Esophagus squamous epithelium (tissue), 5 donors: ENCODE measurements at places on chromosomes 16 and 17.

DNA sequence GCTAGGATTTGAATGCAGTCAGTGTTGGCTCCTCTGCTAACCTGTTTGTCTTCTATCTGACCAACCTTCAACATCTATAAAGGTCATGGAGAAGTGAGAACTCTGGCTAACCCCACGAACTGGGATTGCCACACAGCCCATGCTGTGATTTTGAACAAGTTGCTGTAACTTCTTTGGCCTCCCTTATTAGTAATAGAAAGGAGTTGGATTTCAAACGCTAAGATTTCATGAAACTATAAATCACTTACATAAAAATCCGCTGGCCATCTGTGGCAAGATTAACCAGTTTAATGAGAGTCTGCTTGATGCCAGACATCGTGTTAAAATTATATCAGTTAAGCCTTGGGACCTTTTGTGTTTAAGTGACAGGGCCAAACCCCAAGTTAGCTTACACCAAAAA lies 53.4 kb downstream of the HSD17B2 start:
- H3K36me3 ChIP-seq, result no peaks in the 10 kb centered on the region
- peak overlapping the region; percentile 68 for H3K27ac ChIP-seq
- H3K4me1 ChIP-seq, result peaks cover 12% of the 10 kb centered on the region
- no peak overlapping the region for H3K4me3 ChIP-seq
- H3K27me3 ChIP-seq, result no peaks in the 10 kb centered on the region
- no peak for DNase-seq

- DNase-seq, result no peak
- H3K27ac ChIP-seq, result no peak overlapping the region
- H3K36me3 ChIP-seq, result no peaks in the 10 kb centered on the region
- no peak overlapping the region for H3K4me3 ChIP-seq
- no peaks in the 10 kb centered on the region for H3K4me1 ChIP-seq
These were observed 58.9 kb upstream of the CLEC3A start for GRCh38 chr16:77963185-77964044.

DNA sequence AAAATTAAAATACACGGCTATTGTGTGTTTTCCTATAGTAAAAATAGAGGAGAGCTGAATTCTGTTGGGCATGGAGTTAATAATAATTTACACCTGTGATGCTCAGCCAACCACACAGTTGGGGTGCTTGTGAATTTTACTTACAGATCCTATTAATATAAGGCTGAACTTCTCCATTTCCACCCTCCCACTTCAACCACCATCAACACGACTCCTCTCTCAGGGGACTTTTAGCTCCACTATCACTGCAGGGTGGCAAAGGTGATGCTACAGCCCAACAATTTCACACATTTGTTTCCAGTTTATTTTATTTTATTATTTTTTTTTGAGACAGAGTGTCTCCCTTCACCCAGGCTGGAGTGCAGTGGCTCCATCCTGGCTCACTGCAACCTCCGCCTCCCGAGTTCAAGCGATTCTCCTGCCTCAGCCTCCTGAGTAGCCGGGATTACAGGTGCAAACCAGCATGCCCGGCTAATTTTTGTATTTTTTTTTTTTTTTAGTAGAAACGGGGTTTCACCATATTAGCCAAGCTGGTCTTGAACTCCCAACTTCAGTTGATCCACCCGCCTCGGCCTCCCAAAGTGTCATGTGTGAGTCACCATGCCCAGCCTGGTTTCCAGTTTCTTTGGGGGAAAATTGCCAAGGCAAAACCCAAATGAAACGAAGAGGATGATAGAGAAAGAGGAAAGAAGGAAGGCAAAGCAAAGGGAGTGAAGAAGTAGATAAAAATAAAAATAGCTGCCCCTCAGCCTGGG lies 57.9 kb downstream of the GNA13 start:
- no peaks in the 10 kb centered on the region for H3K4me1 ChIP-seq
- no peaks in the 10 kb centered on the region for H3K27me3 ChIP-seq
- no peak overlapping the region for H3K27ac ChIP-seq
- H3K4me3 ChIP-seq, result no peak overlapping the region
- no peaks in the 10 kb centered on the region for H3K36me3 ChIP-seq

GRCh38 chr16:63458846-63459245 lies 1422.6 kb upstream of the CDH8 start:
- H3K27me3 ChIP-seq, result no peaks in the 10 kb centered on the region
- no peaks in the 10 kb centered on the region for H3K4me1 ChIP-seq
- H3K4me3 ChIP-seq, result no peak overlapping the region
- H3K27ac ChIP-seq, result no peak overlapping the region
- no peaks in the 10 kb centered on the region for H3K36me3 ChIP-seq

DNA sequence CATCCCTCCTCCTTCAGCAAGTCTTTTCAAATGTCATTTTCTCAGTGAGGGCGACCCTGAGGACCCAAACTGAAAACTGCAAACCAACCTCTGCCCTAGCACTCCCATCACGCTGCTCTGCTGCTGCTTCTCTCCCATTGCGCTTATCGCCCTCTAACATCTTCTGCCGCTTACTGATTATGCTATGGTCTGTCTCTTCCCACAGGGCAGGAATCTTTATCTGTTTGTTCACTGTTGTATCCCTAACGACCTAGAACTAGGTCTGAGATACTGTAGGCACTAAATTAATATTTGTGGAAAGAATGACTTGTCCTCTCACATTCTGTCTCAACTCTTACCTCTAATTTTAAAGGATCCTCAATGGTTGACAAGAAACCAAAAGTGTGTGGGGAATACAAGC lies 12.5 kb downstream of the ZSCAN32 start:
- H3K4me3 ChIP-seq, result no peak overlapping the region
- no peaks in the 10 kb centered on the region for H3K4me1 ChIP-seq
- no peak for DNase-seq
- peaks cover 92% of the 10 kb centered on the region for H3K36me3 ChIP-seq

DNA sequence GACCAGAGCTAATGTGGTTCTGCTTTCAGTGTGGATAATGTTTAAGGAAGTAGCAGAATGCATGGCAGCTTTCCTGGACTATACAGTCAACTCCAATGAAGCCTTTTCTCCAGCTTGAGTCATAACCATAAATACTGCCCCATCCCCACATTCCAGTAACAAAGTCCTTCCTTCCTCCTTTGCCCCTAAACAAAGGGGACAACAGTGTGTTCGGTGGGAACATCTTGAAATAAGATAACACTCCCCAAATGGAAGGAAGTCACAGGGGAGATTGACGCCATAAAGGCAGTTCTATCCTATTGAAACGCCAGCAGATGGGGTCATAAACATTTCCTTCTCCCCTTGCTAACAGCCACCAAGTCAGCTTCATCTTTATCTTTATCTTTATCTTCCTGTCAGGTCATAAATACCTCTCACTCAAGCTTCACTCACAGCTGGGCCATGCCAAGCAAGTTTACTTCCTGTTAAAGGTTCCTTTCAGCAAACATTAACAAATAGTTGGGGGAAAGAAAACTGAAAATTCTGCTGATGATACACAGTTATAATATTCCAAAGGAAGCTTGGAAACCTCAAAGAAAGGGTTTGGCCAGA lies 136.7 kb downstream of the SNX11 start:
- H3K4me3 ChIP-seq, result no peak overlapping the region
- no peak overlapping the region for H3K27ac ChIP-seq
- no peaks in the 10 kb centered on the region for H3K4me1 ChIP-seq

GRCh38 chr17:49691086-49691676 lies 13.3 kb upstream of the SPOP start:
- DNase-seq, result no peak
- peak overlapping the region; percentile 83 for H3K27ac ChIP-seq
- H3K36me3 ChIP-seq, result no peaks in the 10 kb centered on the region
- peaks cover 21% of the 10 kb centered on the region for H3K4me1 ChIP-seq

- H3K4me3 ChIP-seq, result no peak overlapping the region
- H3K4me1 ChIP-seq, result peaks cover 14% of the 10 kb centered on the region
- no peak overlapping the region for H3K27ac ChIP-seq
- no peaks in the 10 kb centered on the region for H3K36me3 ChIP-seq
These were observed 478.8 kb downstream of the NPIPA7 start for GRCh38 chr16:16857603-16858283.

DNA sequence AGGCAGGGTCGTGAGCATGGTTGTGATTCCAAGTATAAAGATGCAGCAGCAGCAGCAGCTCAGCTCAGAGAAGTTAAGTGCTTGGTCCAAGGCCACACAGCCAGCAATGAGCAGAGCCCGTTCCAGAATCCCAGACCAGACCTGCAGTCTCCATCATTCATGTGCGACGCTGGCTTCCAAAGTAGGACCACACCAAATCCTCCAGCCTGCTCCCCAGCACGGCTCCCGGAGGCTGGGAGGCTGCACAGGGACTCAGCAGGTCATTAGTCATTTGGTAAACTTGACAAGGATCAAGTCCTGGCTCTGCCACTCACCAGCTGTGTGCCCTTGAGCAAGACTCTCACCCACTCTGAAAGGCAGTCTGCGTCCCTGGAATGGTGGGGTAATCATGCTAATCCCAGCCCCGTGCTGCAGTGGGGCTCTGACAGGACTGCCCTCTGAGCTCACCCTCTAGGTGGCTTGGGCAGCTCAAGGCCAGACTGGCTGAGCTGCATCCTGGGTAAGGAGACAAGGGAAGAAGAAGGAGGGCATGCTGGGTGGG lies 95.1 kb upstream of the TMEM132E start:
- H3K4me1 ChIP-seq, result no peaks in the 10 kb centered on the region
- no peaks in the 10 kb centered on the region for H3K27me3 ChIP-seq
- no peak overlapping the region for H3K4me3 ChIP-seq

DNA sequence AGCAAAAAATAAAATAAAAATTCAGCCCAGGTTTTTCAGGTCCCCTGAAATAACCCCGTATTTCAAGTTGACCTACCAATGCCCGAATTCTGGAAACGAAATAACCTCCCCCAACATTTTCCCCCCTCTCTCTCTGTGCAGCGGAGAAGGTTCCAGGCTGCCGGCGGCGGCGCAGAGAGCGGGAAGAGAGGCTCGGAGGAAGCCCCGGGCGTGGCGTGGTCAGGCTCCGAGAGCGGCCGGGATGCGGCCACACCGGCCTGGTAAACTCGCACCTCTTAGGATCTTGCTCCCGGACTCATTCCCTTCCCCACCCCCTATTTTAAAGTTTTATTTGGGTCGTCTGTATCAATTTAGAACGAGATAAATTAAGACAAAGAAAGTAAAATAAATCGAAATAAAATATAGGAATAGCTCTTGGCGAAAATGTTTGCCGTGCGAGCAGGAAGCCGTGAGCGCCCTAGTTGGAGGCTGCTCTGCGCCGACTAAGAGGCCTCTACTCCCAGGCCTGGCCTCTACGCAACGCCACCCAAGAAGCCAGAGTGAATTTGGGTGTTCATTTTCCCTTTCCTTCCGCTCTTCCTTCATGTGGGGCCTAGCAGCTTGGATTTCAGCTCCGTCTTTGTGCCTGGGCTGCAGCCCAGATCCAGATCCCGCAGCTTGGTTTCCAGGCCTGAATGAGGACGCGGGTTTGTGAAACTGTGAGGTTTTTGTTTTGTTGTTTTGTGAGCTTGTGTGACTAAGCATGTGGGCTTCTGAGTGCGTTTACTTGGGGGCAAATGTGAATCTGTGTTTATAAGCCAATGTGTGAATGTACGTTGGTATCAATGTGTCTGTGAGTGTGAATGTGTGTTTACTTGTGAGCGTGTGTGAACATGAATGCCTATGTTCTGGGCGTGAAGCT lies 1.5 kb upstream of the HOXB6 start:
- H3K4me3 ChIP-seq, result no peak overlapping the region
- no peak for DNase-seq

DNA sequence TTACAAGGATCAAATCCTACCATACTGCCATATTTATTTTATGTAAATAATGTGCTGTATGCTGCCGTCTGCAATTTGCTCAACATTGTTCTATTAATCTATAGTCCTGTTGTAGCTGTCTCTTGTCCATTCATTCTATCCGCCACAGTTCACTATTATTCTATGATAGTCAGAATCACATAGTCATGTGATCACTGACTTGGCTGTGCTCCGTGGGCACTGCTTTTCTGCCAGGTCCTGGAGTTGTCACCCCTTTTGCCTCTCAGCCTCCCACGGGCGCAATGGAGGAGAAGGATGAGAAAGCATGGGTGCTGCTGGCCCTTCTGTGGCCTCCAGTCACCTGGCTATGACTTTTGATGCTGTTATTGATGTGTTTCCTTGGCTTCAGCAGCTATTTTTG lies 37.3 kb upstream of the ANKFY1 start:
- H3K4me3 ChIP-seq, result no peak overlapping the region
- no peaks in the 10 kb centered on the region for H3K27me3 ChIP-seq
- peaks cover 57% of the 10 kb centered on the region for H3K36me3 ChIP-seq

DNA sequence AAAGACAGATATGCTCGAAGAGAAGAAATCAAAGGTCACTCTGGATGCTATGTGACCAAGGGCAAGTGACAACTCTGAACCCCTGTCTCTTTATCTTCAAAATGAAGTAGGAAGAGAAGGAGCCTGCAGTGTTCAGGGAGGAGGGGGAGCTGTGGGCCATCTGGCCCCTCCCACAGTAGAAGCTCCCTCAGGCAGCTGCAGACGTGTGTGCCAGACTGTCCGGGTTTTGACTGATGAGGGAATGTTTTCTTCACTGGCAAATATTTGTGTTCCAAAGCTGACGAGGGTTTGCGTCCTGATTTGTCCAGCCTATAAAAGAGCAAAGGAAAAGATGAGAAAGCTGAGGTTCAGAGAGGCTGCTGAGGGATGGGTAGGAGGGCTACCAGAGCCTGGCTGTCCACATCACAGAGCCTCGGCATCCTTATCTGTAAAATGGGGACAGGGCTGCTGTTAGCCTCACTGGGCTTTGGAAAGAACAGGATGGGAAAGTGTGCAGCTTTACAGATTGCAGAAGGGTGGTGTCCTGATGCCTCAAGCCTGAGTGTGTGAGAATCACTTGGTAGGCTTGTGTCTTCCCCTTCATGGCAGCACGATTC lies 1.8 kb upstream of the GINS2 start:
- H3K27me3 ChIP-seq, result no peaks in the 10 kb centered on the region
- no peak overlapping the region for H3K27ac ChIP-seq
- no peak for DNase-seq
- H3K4me3 ChIP-seq, result no peak overlapping the region
- no peaks in the 10 kb centered on the region for H3K36me3 ChIP-seq

DNA sequence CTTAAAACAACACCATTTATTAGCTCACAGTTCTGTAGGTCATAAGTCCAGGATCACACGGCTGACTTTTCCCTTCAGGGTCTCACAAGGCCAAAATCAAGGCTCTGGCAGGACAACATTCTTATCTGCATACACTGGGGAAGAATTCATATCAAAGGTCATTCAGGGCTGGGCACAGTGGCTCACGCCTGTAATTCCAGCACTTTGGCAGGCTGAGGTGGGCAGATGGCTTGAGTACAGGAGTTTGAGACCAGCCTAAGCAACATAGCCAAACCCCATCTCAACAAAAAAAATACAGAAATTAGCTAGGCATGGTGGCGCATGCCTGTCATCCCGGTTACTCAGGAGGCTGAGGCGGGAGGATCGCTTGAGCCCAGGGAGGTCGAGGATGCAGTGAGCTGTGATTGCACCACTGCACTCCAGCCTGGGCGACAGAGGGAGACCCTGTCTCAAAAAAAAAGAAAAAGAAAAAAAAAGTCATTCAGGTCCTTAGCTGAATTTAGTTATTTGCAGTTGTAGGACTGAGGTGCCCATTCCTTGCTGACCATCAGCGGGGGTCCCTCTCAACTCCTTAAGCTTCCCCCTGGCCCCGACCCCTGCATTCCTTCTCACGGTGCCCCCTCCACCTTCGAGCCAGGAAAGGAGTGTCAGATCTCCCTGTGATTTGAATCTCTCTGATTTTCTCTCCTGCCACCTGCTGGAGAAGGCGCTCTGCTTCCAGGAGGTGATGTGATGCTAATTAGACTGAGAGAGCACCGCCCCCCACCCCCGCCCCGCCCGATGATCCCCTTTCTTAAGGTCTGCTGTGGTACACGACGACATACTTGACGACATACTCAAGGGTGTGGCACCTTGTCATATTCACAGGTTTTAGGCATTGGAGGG lies 91.8 kb upstream of the CLEC18A start:
- no peak for DNase-seq
- H3K4me1 ChIP-seq, result peaks cover 4% of the 10 kb centered on the region
- H3K27ac ChIP-seq, result no peak overlapping the region
- H3K4me3 ChIP-seq, result no peak overlapping the region

GRCh38 chr16:61923629-61924028 lies 112.6 kb downstream of the CDH8 start:
- no peak overlapping the region for H3K4me3 ChIP-seq
- H3K27me3 ChIP-seq, result no peaks in the 10 kb centered on the region
- no peaks in the 10 kb centered on the region for H3K4me1 ChIP-seq
- no peaks in the 10 kb centered on the region for H3K36me3 ChIP-seq
- DNase-seq, result no peak
